Esophagus squamous epithelium (tissue), 5 donors: ENCODE measurements at places on chromosomes 2 and 18.
A peak's percentile ranks its signal among the peaks of the same experiment; 100 is the strongest.

GRCh38 chr2:31937741-31938140 is 73.1 kb downstream of the MEMO1 start:
- DNase-seq, result no peak

- no peak for DNase-seq
Observed at GRCh38 chr2:11492244-11492643, 26.3 kb upstream of the E2F6 start.

DNA sequence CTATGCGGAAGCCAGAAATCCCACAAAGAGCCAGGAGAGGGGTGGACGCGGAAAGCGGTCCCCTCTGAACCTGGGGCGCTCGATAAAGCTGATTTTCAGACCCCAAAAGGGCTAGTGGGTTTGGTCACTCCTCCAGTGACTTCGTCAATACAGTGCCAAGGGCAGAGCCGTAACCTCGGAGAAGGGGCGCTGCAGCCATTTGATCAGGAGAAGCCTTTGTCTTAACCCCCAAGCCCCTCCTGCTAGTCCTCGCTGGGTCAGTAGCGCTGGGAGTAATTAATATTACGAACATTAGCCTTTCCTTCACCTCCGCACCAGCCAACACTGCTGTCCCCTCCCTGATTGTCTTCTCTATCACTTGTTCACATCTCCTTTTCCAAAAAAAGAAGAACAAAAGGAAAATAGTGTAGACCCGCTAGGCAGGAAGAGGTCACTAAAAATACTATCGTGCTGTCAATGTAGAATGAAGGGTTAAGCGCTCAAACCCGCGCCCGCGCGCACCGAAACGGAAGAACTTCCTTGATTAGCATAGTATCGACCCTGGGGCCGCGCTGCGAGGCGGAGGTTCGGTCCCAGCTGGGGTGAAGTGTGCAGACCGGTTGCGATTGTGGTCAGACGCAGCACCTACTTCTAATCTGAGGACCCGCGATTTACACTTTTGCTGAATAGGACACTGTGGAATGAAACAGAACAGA is 63.2 kb upstream of the MAPRE2 start:
- peak; percentile 2 for DNase-seq

DNA sequence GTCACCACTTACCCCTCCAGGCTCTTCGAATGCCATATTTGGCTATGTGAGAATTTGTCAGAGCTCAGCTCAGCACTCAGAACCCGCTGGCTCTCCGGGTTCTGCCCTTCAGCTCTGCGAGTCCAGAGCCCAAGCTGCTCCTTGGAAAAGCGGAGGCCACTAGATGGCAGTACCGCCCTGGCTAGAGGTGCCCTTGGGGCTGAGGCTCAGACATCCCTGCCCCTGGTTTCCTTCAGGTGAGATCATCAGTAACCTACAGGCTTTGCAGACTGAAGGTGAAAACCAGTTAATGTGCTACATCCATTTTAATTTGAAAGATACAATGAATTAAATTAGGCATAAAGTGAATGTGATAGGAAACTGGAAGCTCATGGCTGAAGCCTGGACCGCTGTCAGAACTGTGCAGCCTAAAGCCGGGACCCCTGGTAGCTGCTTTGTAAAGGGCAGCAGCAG is 285.6 kb downstream of the AGAP1 start:
- no peak for DNase-seq

DNA sequence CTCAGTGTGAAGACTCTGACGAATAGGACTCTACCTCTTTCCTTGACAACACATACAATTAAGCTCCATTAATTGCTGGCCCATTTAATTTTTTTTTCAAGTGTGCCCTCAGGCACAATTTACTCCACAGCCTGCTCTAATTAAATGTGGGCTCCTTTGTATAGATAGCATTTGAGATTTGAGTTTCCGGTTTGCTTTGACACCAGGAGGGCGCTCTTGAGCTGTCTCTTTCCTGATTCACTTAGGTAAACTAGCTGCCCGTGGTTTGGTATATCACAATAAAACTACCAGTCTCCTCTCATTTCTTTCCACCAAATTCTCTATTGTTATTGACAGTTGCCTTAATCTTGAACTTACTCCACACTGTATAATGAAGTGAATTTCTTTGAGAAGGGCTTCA is 666.0 kb downstream of the DSC3 start:
- no peak for DNase-seq

DNA sequence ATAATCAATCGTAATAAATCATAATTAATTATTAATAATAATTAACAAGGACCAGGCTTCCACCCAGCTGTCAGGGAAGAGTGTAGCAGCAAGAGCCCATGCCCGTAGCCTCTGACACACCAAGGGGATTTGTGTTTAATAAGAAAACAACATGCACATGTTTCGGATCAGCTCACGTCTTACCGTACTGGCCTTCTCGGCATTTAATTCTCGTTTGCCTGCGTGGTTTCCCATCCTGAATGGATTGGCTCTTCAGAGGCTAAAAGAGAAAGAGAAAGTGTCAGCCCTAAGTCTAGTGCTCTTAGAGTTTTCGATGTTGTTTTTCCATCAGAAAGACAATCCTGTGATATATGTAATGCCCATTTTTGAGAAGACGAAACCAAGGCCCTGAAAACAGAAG is 27.6 kb downstream of the MBP start:
- no peak for DNase-seq

DNA sequence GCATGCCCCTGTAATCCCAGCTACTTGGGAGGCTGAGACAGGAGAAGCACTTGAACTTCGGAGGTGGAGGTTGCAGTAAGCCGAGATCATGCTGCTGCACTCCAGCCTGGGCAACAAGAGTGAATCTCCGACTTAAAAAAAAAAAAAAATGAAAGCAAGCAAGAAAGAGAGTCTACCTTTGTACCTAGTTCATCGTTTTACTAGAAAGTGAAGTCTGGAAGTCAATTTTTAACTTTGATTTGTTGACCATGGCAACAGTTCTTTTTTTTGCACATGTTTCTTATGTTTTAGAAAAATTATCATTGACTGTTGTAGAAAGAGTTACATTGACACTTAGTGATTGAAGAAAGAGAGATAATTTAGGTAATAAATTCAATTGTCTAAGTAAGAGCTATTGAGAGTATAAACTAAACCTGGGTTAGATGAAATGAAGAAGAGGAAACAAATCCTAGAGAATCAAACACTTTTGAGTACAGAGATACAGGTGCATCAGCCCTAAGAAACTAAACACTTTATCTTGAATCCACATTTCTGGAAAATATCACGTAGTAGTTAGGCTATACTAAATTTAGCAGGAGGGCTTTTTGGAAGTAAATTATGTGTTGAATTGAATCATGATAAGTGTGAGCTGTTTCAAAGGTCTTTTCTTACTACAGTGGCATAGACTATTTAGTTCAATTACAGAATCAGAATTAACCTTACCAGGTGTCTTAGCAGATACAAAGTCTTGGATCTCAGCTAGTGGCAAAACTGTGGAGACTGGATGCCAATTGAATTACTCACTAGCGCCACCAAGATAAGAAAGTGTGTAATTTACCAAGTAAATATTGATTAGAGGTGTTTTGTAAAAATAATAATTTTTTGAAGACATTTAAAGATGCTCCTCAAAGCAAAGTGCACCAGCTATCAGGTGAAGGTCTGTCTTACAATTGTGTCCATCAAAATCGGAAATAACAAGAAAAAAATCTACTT is 303.4 kb upstream of the NRXN1 start:
- DNase-seq, result no peak

- DNase-seq, result no peak
Observed at GRCh38 chr2:48433682-48434081, 96.3 kb upstream of the STON1 start.

GRCh38 chr2:144249035-144249637 is 270.8 kb downstream of the ZEB2 start:
- DNase-seq, result no peak

- no peak for DNase-seq
Observed at GRCh38 chr2:230932556-230933511, 7.8 kb upstream of the GPR55 start.

DNA sequence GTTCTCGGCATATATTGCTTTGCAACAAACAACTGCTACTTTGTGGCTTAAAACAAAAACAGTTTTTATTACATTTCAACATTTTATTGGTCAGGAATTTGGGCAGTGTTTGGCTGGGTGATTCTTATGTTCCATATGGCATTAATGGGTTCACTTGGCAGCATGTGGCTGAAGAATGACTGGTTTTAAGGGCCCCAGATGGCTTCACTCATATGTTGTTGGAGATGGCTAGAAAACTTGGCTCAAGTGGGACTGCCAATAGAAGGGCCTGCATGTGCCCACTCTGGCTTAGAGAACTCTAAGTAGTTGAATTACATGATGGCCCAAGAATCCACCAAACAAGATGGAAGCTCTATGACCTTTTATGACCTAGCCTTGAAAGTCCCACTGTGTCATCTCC is 86.1 kb downstream of the FASTKD2 start:
- no peak for DNase-seq

DNA sequence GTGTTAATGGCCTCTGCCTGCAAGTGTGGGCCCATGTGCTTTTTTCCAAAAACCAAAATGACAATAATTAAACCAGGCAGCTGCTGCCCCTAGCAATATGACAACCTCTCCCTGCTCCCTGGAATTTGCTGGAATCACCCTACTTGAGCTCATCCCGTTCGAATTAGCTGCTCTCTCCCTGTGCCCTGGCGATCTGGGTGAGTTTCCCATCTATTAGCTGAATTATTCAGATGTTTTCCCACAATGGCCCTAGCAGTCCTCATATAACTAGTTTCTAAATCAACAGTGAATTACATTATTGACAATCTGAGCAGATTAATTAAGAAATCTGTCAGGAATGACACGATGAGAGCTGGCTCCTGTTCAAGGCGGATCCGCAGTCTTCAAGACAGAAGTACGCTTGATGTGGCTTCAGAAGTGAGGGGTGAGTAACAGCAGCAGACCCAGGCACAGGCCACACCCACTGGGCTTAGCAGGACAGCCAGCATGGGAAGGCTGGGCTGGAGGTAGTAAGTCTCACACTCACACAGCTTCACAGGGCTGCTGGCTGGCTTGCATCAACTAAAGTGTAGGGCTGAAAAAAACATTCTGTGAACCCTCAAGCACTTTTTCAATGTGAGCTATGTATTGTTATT is 366.2 kb upstream of the ID2 start:
- DNase-seq, result no peak

- no peak for DNase-seq
Observed at GRCh38 chr2:195737511-195738325, 80.7 kb downstream of the SLC39A10 start.

- DNase-seq, result no peak
Observed at GRCh38 chr2:152743002-152743401, 24.6 kb downstream of the ARL6IP6 start.

- no peak for DNase-seq
Observed at GRCh38 chr2:58503918-58504317, 262.8 kb upstream of the FANCL start.

DNA sequence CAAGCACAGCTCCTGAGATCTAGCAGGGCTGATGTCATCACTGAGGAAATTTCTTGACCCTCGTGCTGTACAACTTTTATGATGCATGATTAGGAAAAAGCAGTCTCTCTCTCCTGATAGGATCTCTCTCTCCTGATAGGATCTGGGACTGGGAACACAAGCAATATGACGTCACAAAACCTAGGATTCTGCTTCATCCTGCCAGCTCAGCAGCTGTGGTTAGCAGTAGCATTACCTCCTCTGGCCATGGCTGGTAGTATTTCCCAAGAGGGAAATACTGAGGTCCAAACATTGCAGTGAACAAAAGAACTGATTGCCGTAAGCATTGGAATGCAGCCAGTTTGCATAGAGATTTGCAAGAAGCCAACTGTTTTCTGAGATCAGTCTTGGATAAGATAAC is 521.2 kb upstream of the POU3F3 start:
- no peak for DNase-seq

DNA sequence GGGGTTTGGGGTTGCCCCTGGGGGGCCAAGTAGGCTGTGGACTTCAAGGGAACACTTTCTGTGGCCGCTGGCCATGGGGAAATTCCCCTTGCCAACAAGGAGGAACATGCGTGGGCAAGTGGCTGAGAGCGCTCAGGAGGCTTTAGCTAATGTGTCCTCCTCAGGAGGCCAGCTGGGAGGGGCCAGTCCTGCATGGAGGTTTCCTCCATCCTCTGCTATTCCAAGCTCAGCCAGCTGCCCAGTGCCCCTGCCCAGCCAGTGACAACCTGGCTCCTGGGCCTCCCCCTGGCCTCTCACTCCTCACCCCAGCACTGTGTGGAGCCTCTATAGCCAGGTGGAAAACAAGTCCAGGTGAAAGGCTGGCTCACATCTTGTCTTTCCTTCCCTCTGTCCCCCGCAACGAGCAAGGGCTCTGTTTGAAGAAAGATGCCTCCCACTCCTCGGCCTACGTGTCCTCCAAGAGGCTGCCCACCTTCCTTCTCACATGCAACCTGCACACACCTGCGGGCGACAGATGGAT is 64.4 kb upstream of the DAPL1 start:
- no peak for DNase-seq

- DNase-seq, result no peak
Observed at GRCh38 chr2:235052514-235053354, 100.9 kb downstream of the SH3BP4 start.

DNA sequence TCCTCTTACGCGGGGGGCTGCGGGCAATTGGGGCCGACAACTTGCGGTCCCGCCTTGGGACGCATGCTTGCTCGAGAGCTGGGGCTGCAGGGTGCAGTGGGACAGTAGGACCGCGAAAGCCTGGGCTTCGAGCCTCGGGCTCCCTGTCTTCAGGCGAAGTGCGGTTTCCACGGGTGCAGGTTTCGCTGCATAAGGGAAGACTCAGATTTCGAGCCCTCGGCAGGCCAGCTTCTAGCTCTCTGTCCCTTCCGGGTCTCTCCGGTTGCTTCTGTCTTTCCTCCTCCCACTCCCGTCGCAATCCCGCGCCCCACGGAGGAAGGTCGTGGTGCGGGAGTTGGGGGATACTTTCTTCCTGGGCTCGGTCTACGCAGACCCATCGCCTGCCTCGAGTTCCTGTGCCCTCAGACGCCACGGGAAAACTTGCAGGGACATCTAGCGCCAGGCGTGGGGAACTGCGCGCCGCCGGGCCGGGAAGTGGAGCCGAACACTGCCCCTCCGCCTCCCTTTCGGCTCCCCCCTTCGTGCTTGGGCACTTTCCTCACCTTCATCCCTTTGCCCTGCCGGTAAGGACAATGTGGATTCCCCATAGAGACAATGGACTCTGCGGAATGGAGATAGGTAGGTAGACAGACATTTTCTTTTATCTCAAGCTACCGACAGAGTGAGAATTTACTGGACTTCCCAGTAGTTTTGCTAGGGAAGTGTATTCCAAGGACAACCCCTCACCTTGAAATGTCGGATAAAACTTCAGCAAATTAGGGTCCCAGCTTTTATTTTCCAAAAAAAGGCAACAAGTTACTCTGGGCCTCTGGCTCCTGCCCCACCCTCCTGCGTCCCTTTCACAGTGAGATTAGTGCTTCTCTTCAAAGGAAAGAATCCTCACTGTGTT is 4.2 kb upstream of the HOXD13 start:
- no peak for DNase-seq

- DNase-seq, result no peak
Observed at GRCh38 chr2:172105471-172106107, 2.9 kb upstream of the DLX2 start.

GRCh38 chr18:11391661-11392060 is 217.7 kb upstream of the SLC35G4 start:
- DNase-seq, result no peak

- DNase-seq, result no peak
Observed at GRCh38 chr2:173077506-173078177, 2.0 kb downstream of the MAP3K20 start.

GRCh38 chr2:99552529-99552928 is 62.7 kb upstream of the REV1 start:
- no peak for DNase-seq
